ENCODE measurements at places on chromosomes 2 and 18. TPM values are rescaled to one million over a fixed set of nuclear protein-coding genes. Genes with fewer than 3 reads are reported as not detected.

GRCh38 chr2:238149841-238150572 is 8.8 kb upstream of the ERFE start:
- no peak for DNase-seq
- no peak overlapping the region for H3K4me3 ChIP-seq
- H3K27ac ChIP-seq: no peak overlapping the region
- H3K27me3 ChIP-seq: no peaks in the 10 kb centered on the region

- H3K27me3 ChIP-seq: no peaks in the 10 kb centered on the region
- DNase-seq: no peak
- no peak overlapping the region for H3K4me3 ChIP-seq
- H3K27ac ChIP-seq: no peak overlapping the region
Observed at GRCh38 chr18:31398191-31398590, 21.6 kb downstream of the DSG4 start.

GRCh38 chr2:69185807-69186206 is 172.8 kb downstream of the ANTXR1 start:
- H3K27ac ChIP-seq: no peak overlapping the region
- DNase-seq: no peak
- H3K4me3 ChIP-seq: no peak overlapping the region
- no peaks in the 10 kb centered on the region for H3K27me3 ChIP-seq

- DNase-seq: no peak
- H3K36me3 ChIP-seq: no peaks in the 10 kb centered on the region
Observed at GRCh38 chr2:159160412-159160811, 126.1 kb downstream of the WDSUB1 start.

DNA sequence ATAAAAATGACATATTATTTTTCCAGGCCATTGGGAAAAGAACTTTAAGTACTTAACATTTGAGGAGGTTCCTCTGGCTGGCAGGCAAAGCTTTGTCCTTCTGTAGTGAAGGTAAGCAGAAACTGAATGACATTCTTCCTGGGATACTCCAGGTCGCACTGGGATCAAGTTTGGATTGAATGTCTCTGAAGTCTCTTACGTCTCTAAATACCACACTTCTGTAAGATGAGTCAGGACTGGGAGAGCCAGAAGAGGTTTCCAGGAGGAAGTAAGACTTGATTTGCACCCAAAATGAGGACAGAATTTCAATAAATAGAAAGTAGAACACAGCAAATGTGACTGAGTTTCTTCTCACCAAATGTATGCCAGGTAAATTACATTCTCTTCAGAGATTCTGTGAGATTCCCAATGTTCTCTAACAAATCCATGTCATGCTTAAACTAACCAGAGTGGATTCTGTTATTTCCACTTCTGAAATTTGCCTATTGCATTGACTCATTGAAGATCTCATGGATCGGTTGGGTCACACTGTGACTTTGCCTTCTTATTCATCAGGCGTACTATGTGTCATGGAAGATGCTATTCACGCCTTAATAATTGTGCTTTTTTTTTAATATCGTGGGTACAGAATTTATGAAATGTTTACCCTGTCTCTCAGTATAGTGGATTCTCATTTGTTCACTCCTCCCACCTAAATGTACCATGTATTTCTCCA is 25.5 kb upstream of the VIT start:
- no peaks in the 10 kb centered on the region for H3K36me3 ChIP-seq
- DNase-seq: no peak
- peaks cover 5% of the 10 kb centered on the region for H3K27me3 ChIP-seq
- H3K27ac ChIP-seq: no peak overlapping the region
- H3K4me3 ChIP-seq: no peak overlapping the region
- peaks cover 4% of the 10 kb centered on the region for H3K4me1 ChIP-seq

- H3K36me3 ChIP-seq: no peaks in the 10 kb centered on the region
- no peak overlapping the region for H3K27ac ChIP-seq
- H3K4me1 ChIP-seq: no peaks in the 10 kb centered on the region
Observed at GRCh38 chr2:58460670-58461069, 219.5 kb upstream of the FANCL start.

DNA sequence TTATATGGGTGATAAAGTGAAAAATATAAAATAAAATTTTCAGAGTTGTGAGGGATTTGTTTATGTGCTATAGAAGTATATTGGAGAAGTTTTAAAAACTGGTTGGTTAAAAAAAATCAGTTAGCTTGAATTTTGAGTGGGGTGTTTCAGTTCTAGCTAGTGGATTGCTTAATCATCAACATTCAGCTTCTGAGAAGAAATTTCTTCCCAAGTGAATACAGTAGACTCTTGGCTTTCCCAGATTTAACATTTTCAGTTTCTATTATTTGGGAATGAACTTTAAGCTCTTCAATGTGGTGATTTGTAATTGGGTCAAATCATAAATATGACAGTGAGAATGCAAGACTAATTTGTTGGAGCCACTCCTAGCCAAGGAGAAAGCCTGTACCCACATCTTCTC is 120.8 kb downstream of the PLCL1 start:
- H3K4me3 ChIP-seq: no peak overlapping the region
- no peak for DNase-seq
- no peak overlapping the region for H3K27ac ChIP-seq
- no peaks in the 10 kb centered on the region for H3K27me3 ChIP-seq
- H3K36me3 ChIP-seq: no peaks in the 10 kb centered on the region

- no peak overlapping the region for H3K27ac ChIP-seq
- H3K27me3 ChIP-seq: no peaks in the 10 kb centered on the region
Observed at GRCh38 chr18:9547782-9548181, 66.6 kb downstream of the PPP4R1 start.

GRCh38 chr2:219759801-219760200 is 132.4 kb downstream of the SLC4A3 start:
- H3K36me3 ChIP-seq: no peaks in the 10 kb centered on the region
- no peak overlapping the region for H3K27ac ChIP-seq
- H3K4me3 ChIP-seq: no peak overlapping the region
- DNase-seq: no peak
- peaks cover 6% of the 10 kb centered on the region for H3K4me1 ChIP-seq
- H3K27me3 ChIP-seq: no peaks in the 10 kb centered on the region

Gene IGFBP2
- total RNA-seq: 371 TPM
